ENCODE measurements at places on chromosomes 5 and 9.

GRCh38 chr9:976258-976942, at the start of gene DMRT3:
Gene DMRT3 (plus strand): TSS chr9:976655. CDS start chr9:977002, 347 bp downstream.
- no peak for DNase-seq

DNA sequence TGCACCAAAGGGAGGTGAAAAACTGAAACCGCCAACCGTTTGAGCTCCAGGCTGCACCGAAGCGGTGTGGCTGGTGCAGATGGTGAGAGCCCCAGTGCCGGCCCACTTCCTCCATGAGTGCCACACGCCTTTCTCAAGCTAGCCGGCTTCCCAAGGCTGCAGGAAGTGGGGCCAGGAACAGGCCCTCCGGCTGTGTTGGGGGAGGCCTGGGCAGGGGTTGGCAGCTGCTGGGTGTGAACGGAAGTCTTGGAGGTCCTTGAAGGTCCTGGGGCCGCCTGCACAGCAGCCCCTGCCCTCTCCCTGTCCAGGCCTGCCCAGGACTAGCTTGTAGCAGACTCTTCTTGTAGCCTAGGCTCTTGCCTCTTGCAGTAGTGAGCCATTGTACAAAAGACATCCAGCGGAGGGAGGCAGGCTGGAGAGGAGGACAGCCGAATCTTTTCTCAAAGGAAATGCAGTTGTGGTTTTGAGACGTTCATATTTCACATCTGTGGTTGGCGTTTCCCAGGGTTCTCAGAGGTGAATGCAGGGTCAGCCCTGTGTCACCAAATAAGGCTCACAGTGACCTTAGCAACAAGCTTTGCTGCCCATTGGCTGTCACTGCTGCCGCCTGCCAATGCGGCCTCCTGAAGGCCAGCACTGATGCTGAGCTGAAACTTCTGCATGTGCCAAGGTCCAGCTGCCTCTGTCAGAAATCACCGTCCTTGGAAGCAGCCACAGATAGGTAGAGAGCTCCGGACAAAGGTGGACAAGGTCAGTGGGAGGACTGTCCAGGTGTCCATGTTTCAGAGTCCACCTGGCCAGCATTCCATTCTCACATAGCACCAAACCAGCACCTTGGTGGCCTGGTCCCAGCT, 23.9 kb downstream of the IRF1 start:
- no peak for DNase-seq

GRCh38 chr9:122865300-122865699, 36.9 kb upstream of the PDCL start:
- DNase-seq = no peak

- no peak for DNase-seq
Measured at GRCh38 chr9:107935931-107936330, 446.4 kb upstream of the KLF4 start.

DNA sequence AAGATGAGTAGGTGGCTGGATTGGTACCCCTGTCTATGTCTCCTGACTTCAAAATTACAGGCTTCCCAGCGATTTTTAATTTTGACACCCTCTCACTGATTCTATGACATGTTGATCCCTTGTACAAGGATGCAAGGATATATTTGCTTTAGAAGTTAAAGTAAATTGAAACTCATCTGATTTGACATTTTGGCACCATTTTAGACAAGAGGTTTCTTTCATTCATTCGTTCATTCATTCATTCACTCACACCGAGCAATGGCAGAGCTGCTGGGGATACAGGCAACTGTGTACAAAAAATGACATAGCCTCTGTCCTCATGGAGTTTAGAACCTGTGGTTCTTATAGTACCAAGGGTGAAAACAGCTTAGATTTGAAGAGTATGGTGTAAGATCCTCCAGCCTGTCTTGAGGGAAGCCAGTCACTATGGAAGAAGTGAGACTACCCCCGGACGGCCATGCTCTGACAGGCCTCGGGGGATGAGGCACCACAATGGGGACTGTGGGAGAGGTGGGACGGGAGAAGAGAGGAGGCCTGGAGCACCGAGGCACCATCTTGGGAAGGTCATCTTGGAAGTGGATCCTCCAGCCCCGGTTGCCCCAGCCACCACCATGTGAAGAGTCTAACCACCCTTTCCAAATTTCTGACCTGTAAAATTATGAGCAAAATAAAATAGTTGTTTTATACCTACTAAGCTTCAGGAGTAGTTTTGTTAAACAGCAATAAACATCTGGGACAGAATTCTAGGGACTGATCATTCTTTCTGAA, 16.2 kb downstream of the STC2 start:
- no peak for DNase-seq

- no peak for DNase-seq
Measured at GRCh38 chr9:26637101-26637500, 255.5 kb downstream of the CAAP1 start.

GRCh38 chr5:172749076-172749475, 21.9 kb downstream of the DUSP1 start:
- no peak for DNase-seq

- no peak for DNase-seq
Measured at GRCh38 chr5:160805376-160805775, 46.6 kb downstream of the ATP10B start.

DNA sequence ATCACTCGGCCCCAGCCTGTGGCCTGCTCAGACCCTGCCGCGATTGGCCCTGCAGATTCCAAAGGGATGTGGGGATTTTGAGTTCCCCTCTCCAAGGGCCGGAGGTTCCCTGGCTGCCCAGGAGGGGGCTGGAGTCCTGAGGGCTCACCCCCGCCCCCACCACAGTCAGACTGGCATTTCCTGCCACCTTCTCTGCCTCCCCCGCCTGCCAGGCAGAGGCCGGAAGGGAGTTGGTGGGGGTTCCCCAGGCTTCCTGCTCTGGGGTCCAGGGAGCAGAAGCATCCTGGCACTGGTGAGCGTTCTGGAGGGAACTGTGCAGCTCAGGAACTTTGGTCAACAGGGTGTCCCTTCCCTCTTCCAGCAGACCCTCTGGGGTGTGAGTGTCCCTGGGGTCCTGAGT, 70.6 kb downstream of the RXRA start:
- DNase-seq = no peak

- no peak for DNase-seq
Measured at GRCh38 chr9:87557996-87558395, 60.3 kb downstream of the DAPK1 start.

- no peak for DNase-seq
Measured at GRCh38 chr9:128244837-128245231, 31.0 kb downstream of the GOLGA2 start.

DNA sequence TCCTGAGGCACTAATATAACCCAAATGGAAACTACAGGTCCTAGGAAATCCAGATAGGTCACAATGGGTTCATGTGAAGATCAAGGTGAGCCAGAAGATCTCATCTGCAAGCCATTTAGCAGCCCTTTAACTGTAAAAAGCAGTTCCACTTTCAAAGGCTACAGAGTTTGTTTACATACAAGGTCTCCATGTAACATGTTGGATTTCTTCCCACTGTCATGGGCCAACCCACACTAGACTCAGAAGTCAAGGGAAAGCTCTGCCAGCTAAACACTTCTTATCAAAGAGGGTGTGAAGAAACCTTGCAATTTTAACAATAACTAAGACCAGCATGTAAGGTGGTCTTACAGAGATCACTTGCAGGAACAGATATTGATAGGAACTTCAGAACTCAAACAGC, 3.8 kb upstream of the CTNNAL1 start:
- DNase-seq = no peak

GRCh38 chr5:140261403-140262171, 41.3 kb downstream of the PFDN1 start:
- DNase-seq = peak; percentile 22

DNA sequence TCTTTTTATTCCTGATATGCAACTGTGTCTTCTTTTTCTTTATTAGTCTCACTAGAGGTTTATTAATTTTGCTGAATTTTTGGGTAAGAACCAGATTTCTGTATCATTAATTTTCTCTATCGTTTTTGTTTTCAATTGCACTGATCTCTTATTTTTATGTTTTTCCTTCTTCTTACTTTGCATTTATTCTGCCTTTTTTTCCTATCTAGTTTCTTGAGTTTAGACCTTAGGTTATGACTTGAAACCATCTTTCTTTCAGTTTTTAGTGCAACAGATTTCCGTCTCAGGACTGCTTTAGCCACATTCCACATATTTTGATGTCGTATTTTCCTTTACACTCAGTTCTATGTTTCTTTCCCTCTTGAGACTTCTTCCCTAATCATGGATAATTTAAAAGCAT, 56.6 kb downstream of the IARS1 start:
- no peak for DNase-seq

DNA sequence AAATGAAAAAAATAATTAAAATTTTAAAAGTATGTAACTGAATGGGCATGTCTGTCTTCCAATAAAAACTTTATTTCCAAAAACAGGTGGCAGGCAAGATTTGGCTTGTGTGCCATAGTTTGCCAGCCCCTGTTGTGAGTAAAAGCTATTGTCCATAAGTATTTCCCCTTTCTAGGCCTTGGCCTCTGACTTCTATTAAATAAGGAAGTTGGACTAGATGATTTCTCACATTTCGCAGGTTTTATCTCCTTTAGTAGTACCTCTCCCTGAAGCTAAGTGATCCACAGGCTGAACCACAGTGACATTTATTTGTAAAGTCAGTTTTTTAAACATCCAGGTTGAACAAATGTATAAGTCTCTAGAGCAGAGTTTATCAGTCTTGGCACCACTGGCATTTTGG, 41.3 kb downstream of the RECK start:
- no peak for DNase-seq

- no peak for DNase-seq
Measured at GRCh38 chr9:32725066-32725860, 58.1 kb upstream of the TMEM215 start.

GRCh38 chr5:98454407-98454806, 319.1 kb upstream of the RGMB start:
- no peak for DNase-seq

- no peak for DNase-seq
Measured at GRCh38 chr9:121842612-121842978, 191.2 kb downstream of the DAB2IP start.

GRCh38 chr5:77846422-77847128, 70.4 kb upstream of the TBCA start:
- no peak for DNase-seq

GRCh38 chr9:97697837-97698236, 697 bp upstream of the XPA start:
- no peak for DNase-seq

GRCh38 chr5:1661831-1662558, 137.6 kb downstream of the MRPL36 start:
- no peak for DNase-seq

DNA sequence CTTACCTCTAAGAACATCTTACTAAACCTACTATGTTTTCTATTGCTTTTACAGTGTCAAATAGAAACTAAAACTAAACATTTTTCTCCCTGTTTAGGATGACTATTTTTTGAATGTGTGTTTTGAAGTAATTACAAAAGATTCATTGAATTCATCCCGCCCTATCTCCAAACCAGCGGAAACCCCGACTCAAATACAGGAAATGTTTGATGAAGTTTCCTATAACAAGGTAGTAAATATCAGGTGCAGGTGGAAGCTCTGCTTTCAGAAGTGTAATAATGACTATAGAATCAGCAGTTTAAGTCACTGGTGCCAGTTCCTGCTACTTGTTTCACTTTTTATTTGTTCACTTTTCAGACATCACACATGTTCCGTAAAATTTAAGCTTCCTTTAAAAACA, 20.0 kb downstream of the ERAP2 start:
- DNase-seq = no peak

- DNase-seq = no peak
Measured at GRCh38 chr9:92607088-92607487, 62.8 kb downstream of the IPPK start.

DNA sequence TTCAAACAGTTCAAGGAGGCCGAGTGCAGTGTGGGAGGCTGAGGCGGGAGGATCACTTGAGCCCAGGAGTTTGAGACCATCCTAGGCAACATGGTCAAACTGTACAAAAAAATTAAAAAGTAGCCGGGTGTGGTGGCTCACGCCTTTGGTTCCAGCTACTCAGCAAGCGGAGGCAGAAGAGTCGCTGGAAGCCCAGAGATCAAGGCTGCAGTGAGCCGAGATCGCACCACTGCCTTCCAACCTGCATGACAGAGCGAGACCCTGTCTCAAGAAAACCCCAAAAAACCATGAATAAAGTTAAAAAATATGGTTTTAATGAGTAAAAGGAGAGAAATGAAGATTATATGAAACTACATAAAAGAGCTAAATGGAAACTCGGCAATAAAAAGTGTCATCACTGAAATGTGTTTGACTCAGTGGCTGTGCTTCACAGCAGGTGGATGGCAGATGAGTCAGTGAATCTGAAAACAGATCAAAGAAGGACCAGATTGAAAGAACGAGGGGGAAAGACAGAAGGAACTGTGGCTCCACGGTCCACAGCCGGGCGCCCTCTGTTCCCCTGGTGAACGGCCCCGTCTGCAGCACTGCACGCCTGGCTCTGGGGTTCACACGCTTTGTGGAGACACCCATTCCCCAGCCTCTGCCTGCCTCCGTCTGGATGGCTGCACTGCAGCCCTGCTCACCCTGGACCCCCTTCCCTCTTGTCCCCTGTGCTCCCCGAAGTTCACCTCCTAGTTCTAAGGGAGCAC, 25.1 kb downstream of the EXD3 start:
- no peak for DNase-seq

Data from GOT3 (cell line).